Activated CD4-positive, alpha-beta memory T cell treated with anti-CD3 and anti-CD28 coated beads, Interleukin-2, amount 10 ng/mL, durations not matched to agents 7 days and 5 days (primary cell): ENCODE measurements at places on chromosomes 11 and 22.

GRCh38 chr11:67381244-67381972, 8.0 kb upstream of the CLCF1 start:
- no peak for DNase-seq

DNA sequence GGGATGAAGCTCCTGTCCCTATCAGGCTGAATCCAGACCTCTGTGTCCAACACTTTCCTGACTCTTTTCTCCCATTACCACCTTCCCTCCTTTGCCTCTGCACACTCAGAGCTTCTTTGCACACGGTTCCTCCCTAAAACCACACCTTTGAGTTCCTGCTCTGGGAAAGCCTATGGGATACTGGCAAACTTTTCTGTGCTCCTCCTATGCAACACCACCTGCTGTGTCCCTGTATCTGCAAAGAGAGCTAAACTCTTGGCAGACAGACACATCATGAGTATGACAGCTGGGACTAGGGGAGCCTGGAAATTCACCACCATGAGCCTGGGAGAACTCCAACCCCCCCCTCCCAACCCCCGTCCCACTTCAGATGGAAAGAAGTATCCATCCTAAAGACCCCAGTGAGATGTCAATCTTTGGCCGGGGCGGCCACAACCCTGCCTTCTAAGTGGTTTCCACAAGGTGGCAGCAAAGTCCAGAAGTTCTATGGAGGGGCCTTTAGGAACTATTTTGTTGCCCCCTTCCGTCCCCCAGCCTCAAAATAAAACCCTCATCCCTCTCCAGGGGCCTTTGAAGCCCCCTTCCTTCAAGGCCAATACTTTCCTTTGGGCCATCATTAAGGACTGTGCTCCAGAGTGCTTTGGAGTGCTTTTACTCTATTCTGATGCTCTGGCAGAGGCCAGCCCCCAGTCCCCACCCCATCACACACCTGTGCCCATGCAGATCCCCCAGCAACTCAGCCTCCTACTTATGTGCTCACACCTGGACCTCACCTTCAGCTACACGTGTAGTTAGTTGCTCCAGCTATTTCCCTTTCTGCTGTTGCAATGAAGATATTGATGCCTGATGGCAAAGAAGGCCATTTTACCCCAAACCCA, 19.4 kb downstream of the HTR3A start:
- DNase-seq, result peak; percentile 34

DNA sequence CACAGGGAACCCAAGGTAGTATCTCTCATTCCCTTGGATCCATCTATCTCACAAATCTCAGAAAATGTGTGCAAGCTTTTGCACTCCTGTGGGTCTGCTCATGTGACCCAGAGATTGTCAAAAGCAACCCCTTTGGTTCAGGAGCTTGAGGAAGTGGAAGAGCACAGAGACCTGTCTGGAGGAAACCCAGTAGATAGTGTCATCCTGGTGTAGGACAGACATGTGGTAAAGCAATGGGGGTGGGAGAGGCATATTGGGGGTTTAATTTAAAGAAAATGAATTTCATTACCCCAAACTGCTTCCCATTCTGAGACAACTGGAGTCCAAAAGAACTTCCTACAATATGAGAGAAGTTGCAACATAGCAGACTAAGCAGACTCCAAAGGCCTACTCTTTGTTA, 5.8 kb upstream of the MS4A14 start:
- no peak for DNase-seq

- DNase-seq, result no peak
Observed at GRCh38 chr11:71461696-71462095, 8.7 kb downstream of the NADSYN1 start.

GRCh38 chr11:61140416-61140815, 20.8 kb downstream of the VPS37C start:
- no peak for DNase-seq

GRCh38 chr11:97525273-97525672, 1135.5 kb downstream of the JRKL start:
- DNase-seq, result no peak

DNA sequence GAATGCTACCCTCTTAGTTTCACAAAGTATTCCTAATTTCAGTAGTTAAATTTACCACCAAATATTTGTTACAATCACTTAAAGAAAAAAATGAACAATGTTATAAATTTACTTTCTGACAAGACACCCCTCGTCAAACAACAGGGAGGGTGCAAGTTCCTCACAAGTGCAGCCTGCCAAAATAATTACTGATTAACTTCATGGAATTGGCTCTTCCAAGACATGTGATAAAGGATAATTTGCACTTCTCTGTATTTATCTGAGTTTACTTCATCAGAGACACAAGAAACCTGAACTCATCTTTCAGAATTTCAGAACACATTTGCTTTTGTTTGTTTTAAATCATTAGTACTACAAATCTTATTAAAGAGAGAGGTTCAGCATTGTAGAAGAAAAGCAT, 66.5 kb downstream of the LARGE2 start:
- no peak for DNase-seq

DNA sequence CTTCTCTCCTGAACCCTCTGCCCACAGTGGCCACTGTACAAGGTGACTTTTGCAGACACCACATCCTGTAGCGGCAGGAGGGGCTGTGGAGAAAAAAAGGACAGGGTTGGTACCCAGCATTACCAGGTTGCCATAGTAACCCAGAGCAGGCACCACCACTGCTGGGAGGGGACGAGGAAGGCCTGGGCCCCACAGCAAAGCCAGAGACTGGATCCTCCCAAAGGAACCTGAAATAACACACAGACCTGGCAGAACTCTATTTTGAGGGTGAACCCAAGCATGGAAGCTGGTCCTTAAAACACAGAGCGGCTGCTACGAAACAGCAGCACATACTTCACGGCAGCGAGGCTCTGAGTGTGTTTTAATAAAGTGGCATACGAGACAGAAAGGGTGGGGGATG, 380.6 kb downstream of the CTTN start:
- DNase-seq, result no peak

- no peak for DNase-seq
Observed at GRCh38 chr11:62435846-62436660, 17.2 kb downstream of the SCGB1A1 start.

DNA sequence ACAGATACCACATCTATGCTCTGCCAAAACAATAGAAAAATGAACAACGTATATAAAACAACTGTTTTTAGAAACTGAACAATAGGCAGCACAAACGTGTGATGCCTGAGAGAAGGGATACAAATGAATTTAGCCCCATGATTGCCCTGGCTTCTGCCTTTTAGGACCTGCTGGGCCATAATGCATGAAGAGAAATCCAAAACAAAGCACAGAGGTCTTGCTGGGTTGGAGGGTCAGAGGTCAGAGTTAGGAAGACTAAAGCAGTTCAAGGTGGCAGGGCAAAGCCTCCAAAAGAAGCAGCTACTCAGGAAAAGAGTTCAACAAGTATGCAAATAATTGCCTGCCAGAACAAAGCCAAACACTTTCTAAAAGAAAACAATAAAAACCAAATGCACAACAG, 138.5 kb downstream of the TTC28 start:
- no peak for DNase-seq

GRCh38 chr11:126829716-126830115, 170.9 kb downstream of the KIRREL3 start:
- DNase-seq, result no peak

DNA sequence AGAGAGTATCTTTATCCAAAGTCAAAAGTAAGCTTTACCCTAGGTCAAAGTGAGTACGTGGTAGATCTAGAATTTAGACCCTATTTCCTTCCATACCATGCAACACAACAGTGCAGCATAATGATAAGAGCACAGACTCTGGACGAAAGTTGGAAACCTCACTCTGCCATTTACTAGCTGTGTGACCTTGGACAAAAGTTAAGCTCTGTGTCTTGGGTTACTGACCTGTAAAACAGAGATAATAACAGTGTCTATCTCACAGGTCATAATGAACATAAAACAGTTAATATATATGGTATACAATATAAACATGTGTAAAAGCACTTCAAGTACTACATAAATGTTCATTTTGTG, 13.6 kb upstream of the CHRNA10 start:
- DNase-seq, result no peak

- no peak for DNase-seq
Observed at GRCh38 chr11:19995145-19995544, 165.1 kb downstream of the DBX1 start.

DNA sequence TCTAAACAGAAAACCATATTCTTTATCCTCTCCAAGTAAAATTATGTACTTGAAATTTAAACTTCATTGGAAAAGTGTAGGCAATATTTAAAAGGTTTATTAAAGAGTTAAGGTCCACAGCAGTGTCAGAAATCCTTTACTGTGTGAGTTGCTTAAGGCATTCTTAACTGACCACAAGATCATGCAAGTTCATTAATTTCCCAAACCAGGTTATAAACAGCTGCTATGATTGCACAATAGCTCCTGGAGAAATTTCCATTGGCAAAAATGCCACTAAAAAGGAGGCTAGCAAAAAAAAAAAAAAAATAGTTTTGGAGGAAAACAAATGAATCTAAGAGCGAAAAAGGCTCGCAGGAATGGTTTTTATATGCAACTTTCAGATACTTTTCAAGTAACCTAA, 106.2 kb downstream of the ETS1 start:
- no peak for DNase-seq

GRCh38 chr11:61828629-61829407, 718 bp downstream of the FADS2 start:
- peak; percentile 59 for DNase-seq

- no peak for DNase-seq
Observed at GRCh38 chr11:102604875-102605274, 20.3 kb downstream of the MMP20 start.

GRCh38 chr11:1765871-1766718, 2.4 kb upstream of the CTSD start:
- DNase-seq, result no peak

- DNase-seq, result no peak
Observed at GRCh38 chr22:23262518-23263332, 82.4 kb downstream of the BCR start.

GRCh38 chr11:124483422-124483821, 37.9 kb upstream of the OR8B8 start:
- no peak for DNase-seq
